Activated B cell treated with CpG ODN at 0.5 μM for 24 hours (primary cell): ENCODE measurements at places on chromosomes 1 and 21.
A peak's percentile ranks its signal among the peaks of the same experiment; 100 is the strongest.

DNA sequence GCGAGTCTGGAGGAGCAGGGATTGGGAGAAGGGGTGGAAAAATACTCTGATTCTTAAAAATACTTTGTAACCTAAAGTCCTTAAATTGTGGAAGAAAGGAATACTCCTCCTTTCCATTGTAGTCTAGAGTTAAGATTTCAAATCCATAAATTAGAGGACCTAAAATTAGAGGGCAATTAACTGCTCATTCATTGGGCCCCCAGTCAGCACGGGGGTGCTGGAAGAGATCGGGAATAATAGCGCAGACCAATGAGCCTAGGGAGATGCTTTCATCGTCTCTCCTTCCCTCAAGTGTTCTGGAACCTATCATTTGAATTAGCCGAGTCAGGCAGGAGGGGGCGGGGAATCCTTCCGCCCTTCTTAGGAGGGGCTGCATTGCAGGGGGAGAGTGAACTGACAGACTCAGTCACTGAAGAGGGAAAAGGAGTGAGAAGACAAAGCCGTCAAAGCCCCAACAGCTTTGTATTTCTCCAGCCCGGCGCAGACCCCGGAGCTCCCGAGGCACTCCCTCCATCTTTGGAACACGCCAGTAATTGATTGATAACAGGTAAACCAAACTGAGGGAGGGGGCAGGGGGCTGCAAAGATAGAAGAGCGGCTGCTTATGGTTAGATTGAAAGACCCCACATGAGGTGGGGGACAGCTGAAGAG is at the start of gene MLLT11:
Gene MLLT11 (plus strand): TSS at position 391 of the 650 bp plus-strand sequence. CDS start 6,828 bp downstream, outside the sequence.
- peak within 1 kb of the TSS; percentile 98 for H3K4me3 ChIP-seq
- H3K4me1 ChIP-seq = peaks cover 46% of the 10 kb centered on the region
- H3K27ac ChIP-seq = peak within 1 kb of the TSS; percentile 93

GRCh38 chr1:70674941-70675685 is 264.0 kb downstream of the CTH start:
- H3K27me3 ChIP-seq = no peaks in the 10 kb centered on the region
- DNase-seq = no peak
- peaks cover 15% of the 10 kb centered on the region for H3K4me1 ChIP-seq
- H3K4me3 ChIP-seq = no peak overlapping the region
- H3K27ac ChIP-seq = no peak overlapping the region

DNA sequence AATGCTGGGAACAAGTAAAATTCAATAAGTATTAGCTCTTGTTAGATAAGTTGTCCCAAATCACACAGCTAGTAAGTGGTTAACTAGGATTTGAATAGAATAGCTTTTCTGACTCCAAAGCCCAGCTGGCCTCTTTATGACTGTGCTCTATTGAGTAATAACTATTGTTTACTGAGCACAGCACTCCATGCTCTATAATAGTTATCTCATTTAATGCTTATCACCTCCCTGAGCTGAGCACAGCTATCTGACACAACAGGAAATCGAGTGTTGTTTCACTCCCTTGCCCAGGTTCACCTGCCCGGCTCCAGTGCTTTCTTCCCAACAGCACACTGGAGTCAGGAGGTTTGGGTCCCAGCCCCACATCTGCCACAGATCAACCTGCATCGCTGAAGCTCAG is 38.8 kb upstream of the STMN1 start:
- no peak overlapping the region for H3K4me3 ChIP-seq
- DNase-seq = no peak
- H3K27me3 ChIP-seq = peaks cover 1% of the 10 kb centered on the region

DNA sequence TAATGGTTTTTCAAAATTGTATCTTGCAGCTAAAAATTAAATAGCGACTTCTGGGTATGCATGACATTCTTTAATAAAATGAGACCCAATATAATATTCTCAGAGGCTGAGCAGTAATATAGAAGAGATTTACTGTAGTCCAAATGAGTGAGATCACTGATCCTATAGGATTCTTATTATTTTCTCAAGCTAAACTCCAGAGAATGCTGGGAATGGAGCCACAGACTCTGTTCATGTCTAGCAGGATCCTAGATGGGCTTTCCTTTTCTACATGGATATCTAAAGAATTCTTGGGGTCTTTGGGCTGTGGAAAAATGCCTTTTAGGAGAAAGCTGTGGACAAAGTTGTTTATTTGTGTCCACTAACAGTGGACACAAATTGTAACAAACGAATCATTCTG is 150.7 kb upstream of the ZNF644 start:
- H3K36me3 ChIP-seq = no peaks in the 10 kb centered on the region
- no peak overlapping the region for H3K27ac ChIP-seq
- H3K4me1 ChIP-seq = no peaks in the 10 kb centered on the region
- no peak for DNase-seq

- H3K27me3 ChIP-seq = no peaks in the 10 kb centered on the region
- peak overlapping the region; percentile 91 for H3K27ac ChIP-seq
- H3K4me3 ChIP-seq = peak overlapping the region; percentile 72
- H3K36me3 ChIP-seq = peaks cover 12% of the 10 kb centered on the region
- H3K4me1 ChIP-seq = peaks cover 53% of the 10 kb centered on the region
- DNase-seq = no peak
These were observed 9.9 kb downstream of the GPR3 start for GRCh38 chr1:27402349-27402754.

DNA sequence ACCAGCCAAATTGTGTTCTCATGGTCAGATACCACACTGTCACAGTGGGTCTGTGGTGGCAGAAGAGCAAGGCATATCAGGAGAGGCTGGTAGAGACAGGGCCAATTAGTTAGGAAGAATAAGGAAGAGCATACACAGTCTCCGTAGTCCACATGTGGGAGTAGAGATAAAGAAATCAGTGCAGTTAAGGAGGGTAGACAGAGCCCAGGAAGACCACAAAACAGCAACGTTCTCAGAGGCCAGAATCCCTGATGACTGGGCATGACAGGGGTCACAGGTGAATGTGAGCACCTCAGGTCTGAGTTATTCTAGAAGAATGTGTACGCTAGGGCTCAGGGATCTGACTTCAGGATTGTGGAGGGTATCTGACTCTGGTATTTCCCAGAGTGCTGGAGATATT is 31.7 kb downstream of the CD48 start:
- peaks cover 43% of the 10 kb centered on the region for H3K4me1 ChIP-seq
- H3K27ac ChIP-seq = peak overlapping the region; percentile 46
- no peak for DNase-seq
- no peak overlapping the region for H3K4me3 ChIP-seq
- H3K36me3 ChIP-seq = peaks cover 86% of the 10 kb centered on the region
- H3K27me3 ChIP-seq = no peaks in the 10 kb centered on the region

GRCh38 chr1:46749404-46749803 is 30.5 kb upstream of the EFCAB14 start:
- peaks cover 28% of the 10 kb centered on the region for H3K27me3 ChIP-seq
- no peaks in the 10 kb centered on the region for H3K36me3 ChIP-seq
- no peaks in the 10 kb centered on the region for H3K4me1 ChIP-seq
- no peak overlapping the region for H3K4me3 ChIP-seq
- no peak overlapping the region for H3K27ac ChIP-seq
- no peak for DNase-seq

GRCh38 chr1:227545361-227545760 is 18.0 kb upstream of the ZNF678 start:
- H3K4me1 ChIP-seq = peaks cover 5% of the 10 kb centered on the region
- H3K36me3 ChIP-seq = peaks cover under 1% of the 10 kb centered on the region
- no peak overlapping the region for H3K4me3 ChIP-seq
- DNase-seq = no peak
- H3K27me3 ChIP-seq = peaks cover 6% of the 10 kb centered on the region

DNA sequence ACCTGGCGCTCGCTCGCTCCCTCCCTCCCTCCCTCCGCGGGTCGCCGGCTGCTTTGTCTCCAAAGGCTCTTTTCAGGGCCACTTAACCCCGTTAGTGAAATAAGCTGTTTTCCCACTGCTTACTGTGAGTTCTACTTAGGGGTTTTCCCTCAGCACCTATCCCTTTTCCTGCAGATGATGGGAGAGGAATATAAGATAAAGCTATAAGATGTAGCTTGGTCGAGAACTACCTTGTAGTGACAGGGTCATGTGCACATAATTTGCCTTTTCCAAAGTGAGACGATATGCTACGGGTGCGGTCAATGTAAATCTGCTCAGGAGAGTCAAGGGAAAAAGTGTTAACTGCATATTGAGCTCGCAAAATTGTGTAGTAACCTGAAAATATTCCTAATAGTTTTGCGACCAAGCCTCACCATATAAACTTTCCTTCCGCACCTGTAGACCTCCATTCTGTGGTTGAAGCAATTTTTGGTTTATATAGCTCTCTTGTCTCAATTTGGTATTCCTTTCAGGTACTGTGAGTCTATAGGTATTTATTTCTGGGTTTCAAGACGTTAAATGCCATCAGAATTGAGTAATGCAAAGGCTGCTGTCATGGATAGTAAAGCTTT is 55.8 kb upstream of the BOLA1 start:
- H3K4me3 ChIP-seq = peak overlapping the region; percentile 85
- H3K27ac ChIP-seq = peak overlapping the region; percentile 85
- H3K27me3 ChIP-seq = no peaks in the 10 kb centered on the region
- peaks cover 37% of the 10 kb centered on the region for H3K36me3 ChIP-seq
- peaks cover 46% of the 10 kb centered on the region for H3K4me1 ChIP-seq

DNA sequence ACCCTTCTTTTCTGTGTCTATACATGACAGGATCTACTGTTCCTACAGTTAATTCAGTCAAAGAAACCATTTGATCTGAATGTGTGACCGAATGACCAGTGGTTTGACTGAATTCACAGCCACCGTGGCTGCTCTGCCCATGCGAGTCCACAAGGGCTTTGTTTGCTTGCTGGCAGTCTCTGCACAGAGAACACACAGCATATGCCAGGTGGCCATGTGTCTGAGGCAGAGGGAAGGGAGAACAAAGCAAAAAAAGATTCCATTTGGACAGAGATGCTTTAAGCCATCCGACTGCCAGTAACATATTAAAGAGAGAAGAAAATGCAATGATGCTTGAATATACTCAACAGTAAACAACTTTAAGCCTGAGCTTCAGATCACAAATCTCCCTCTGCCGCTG is 737.8 kb upstream of the CXADR start:
- H3K27me3 ChIP-seq = no peaks in the 10 kb centered on the region
- no peaks in the 10 kb centered on the region for H3K36me3 ChIP-seq
- H3K4me1 ChIP-seq = no peaks in the 10 kb centered on the region
- no peak overlapping the region for H3K27ac ChIP-seq
- H3K4me3 ChIP-seq = no peak overlapping the region

GRCh38 chr1:14543191-14543840 is 55.2 kb upstream of the KAZN start:
- peaks cover 20% of the 10 kb centered on the region for H3K27me3 ChIP-seq
- no peak for DNase-seq
- H3K27ac ChIP-seq = no peak overlapping the region

GRCh38 chr1:58815069-58815685 is 31.3 kb upstream of the JUN start:
- peak overlapping the region; percentile 92 for H3K27ac ChIP-seq
- H3K4me3 ChIP-seq = peak overlapping the region; percentile 93
- peaks cover 46% of the 10 kb centered on the region for H3K4me1 ChIP-seq
- H3K27me3 ChIP-seq = no peaks in the 10 kb centered on the region
- peaks cover 2% of the 10 kb centered on the region for H3K36me3 ChIP-seq

DNA sequence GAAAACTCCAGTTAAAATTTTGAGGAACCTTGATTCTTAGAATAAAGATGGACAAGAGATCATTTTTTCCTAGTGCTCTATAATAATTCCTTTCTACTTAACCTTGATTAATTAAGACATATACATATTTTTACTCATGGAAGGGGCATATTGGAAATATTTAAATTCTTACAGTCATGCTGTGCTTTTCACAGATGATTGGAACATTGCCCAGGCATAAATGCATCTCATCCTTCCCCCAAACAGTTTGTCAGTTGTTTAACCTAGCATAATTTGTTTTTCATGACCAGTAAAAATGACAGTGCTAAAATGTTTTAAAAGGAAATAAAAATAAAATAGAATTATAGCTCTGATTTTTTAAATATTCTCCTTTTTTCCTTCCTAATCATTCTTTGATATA is 140.0 kb downstream of the DNM3 start:
- H3K27me3 ChIP-seq = no peaks in the 10 kb centered on the region
- no peaks in the 10 kb centered on the region for H3K4me1 ChIP-seq
- H3K36me3 ChIP-seq = no peaks in the 10 kb centered on the region
- DNase-seq = no peak
- no peak overlapping the region for H3K4me3 ChIP-seq

DNA sequence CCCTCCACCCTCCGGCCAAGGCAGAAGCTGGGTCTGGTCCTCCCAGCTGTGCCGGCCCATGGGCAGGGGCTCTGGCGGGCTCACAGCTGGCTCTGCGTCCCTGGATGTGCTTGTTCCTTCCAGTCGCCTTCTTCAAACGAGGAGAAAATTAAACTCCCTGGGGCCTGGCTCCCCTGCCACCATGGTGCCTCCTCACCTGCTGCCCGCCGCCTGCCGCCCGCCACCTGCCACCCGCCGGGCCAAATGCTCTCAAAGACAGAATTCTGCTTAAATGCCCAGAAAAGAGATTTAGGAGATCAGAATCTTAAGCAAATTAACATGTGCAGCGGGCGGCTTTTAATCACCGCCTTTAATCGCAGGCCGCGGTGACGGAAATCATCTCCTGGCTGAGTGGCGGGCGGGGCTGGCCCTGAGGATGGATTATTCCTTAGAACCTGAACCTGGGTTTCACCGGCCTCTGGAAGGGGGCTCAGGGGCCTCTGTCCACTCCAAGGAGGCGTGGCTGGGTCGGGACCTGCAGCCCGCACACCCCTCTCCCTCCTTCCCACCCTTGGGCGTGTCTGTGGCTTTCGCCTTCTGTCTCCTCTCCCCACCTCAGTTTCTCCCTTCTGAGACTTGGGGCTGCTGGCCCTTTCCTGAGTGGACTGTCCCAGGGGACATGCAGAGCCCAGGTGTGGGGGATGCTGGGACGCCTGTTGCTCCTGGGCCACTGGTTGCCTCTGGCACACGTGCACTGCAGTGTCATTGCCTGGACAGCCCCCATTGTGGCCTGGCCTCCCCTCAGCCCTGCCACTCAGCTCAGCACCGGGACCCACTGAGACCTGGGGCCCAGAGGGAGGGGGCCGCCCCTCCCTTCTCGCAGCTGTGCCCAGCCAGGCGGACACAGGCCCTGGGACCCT is 10.5 kb upstream of the PLCH2 start:
- DNase-seq = no peak
- H3K4me3 ChIP-seq = no peak overlapping the region
- H3K27ac ChIP-seq = no peak overlapping the region

GRCh38 chr1:171751221-171751620 is 9.4 kb upstream of the VAMP4 start:
- peaks cover 3% of the 10 kb centered on the region for H3K27me3 ChIP-seq
- no peak overlapping the region for H3K27ac ChIP-seq
- DNase-seq = no peak
- H3K4me3 ChIP-seq = no peak overlapping the region
- no peaks in the 10 kb centered on the region for H3K36me3 ChIP-seq
- no peaks in the 10 kb centered on the region for H3K4me1 ChIP-seq

GRCh38 chr1:95263450-95263849 is 29.4 kb downstream of the RWDD3 start:
- H3K36me3 ChIP-seq = no peaks in the 10 kb centered on the region
- H3K27me3 ChIP-seq = peaks cover 7% of the 10 kb centered on the region
- DNase-seq = no peak
- no peak overlapping the region for H3K4me3 ChIP-seq
- H3K27ac ChIP-seq = no peak overlapping the region
- H3K4me1 ChIP-seq = no peaks in the 10 kb centered on the region

- H3K27ac ChIP-seq = no peak overlapping the region
- H3K4me1 ChIP-seq = no peaks in the 10 kb centered on the region
- peaks cover 4% of the 10 kb centered on the region for H3K27me3 ChIP-seq
- no peak overlapping the region for H3K4me3 ChIP-seq
- DNase-seq = no peak
These were observed 394.8 kb downstream of the MATN1 start for GRCh38 chr1:30328401-30329262.
